ENCODE measurements at places on chromosomes 1 and 21. TPM values are rescaled to one million over a fixed set of nuclear protein-coding genes. Genes with fewer than 3 reads are reported as not detected.

GRCh38 chr1:240501115-240501514, 110.8 kb downstream of the GREM2 start:
- DNase-seq, result peak; percentile 36

DNA sequence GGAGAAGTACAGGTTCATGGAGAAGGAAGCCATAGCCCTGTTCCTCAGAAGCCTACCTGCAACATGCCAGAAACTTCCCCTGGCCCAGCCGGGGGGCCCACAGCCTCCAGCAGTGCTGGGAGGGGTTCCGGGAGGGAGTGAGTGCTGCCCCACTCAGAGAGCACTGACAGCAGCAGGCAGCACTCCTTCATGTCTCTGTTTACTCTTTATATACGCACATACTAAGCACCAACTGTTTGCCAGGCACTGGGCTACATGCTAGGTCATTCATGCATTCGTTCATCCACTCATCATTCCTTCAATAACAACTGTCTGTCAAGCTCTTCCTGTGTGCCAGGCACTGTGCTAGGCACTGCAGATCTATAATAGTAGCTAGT, 120.6 kb downstream of the TRABD2B start:
- DNase-seq, result no peak

DNA sequence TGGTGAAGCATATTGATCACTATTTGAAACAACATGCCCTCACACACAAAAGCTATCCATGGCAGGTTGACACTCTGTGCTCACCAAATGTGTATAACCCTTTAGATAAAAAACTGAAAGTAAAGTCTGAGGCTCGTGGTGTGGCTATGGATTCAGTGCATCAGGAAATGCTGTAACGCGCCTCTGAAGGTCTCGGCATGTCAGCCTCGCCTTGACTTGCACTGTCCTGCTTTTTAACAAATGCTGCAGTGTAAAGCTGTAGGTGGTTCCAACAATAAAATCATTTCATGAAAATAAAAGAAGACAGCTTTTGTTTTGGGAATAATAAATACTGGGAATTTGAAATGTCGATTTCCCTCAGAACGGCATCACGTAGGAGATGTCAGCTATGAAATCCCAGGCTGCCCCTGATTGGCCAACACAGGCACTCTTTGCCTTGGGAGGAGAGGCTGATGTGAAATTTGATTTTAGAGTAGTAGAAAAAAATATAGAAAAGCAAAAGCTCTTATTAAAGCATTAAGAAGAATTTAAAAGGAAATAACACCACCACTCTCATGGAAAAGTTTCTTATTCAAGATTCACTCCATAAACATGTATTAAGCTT, 168.2 kb downstream of the DSCAM start:
- DNase-seq, result no peak

GRCh38 chr1:7127322-7128075, 342.2 kb downstream of the CAMTA1 start:
- DNase-seq, result no peak

DNA sequence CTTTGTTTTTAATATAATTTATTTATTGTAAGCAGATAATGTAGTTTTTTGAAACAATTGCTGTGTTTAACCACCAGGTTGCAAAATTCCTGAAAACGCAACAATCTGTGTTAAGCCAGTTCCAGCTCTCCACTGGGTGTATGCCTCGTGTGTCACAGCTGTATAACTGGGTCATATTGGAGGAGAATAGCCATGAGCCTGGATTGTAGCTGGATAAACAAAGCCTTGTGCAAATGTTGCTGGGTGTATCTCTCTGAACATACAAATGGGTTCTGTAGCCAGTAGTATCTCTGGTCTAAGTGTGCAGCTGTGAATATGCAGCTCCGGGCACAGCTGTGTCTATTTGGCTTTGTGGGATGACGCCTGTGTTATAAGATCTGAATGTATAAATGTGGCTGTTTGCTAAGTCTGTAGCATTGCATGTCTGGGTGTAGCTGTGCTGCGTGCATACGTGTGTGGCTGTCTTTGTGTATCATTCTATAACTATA, 2.8 kb downstream of the TCEA3 start:
- peak; percentile 90 for DNase-seq

DNA sequence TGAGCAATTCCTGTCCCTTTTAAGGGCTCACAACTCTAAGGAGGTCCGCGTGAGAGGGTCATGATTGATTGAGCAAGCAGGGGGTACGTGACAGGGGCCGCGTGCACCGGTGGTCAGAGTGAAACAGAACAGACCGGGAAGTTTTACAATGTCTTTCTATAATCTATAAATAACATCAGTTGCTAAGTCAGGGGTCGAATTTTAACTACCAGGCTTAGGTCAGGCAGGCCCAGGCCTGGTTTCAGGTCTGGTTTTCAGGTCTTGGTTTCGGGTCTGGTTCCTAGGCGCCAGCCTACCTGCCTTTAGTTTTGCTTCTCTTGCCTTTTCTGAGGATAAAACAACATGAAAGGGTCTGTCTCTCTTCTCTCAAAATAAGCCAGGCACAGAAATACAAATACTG, 476.0 kb upstream of the CAMK1G start:
- DNase-seq, result no peak

GRCh38 chr1:96073100-96073499, 648.5 kb upstream of the PTBP2 start:
- DNase-seq, result no peak

GRCh38 chr1:39317111-39317510, 112.6 kb downstream of the MACF1 start:
- DNase-seq, result peak; percentile 10

- DNase-seq, result peak; percentile 37
Measured at GRCh38 chr21:25965951-25966707, 204.4 kb downstream of the APP start.

GRCh38 chr1:112778137-112778536, 63.0 kb upstream of the PPM1J start:
- no peak for DNase-seq

Gene SPRR2A
- not detected for total RNA-seq

Gene CD160
- total RNA-seq, result not detected

DNA sequence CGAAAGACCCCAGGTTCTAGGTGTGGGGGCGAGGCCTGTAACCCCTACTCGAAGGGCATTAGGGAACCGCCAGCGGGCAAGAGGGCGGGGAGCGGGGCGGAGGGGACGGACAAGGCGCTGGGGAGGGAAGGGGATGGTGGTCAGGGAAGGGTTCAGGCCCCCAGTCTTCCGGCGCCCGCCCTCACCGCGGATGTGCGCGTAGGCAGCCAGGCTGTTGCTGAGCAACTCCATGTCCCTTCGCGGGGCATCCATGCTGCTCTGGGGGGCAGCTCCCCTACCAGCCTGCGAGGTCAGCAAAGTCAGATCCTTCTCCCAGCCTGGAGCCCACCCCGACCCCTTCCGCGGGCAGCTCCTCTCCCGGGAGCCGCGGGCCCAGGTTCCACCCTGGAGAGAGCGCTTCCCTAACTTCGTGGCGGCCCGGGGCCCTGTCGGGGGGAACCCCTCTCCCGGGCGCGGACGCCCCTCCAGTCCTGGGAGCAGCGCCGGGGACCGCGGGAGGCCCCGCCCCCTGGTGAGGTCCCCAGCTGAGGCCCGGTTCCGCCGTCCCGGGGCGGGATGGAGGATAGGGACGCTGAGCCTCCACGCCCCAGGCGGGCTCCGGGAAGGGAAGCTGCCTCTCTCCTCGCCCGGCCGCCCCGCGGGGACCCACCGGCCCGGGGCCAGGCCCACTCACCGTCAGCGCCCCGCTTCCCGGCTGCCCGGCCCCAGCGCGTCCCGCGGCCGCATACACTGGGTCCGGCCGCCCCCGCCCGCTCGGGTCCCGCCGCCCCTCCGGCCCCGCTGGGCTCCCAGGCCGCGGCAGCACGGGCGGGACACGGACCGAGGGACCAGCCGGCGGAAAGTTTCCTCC, 434 bp downstream of the EVA1B start:
- DNase-seq, result peak; percentile 59

Gene FCRL6
- not detected for total RNA-seq

Gene ZNF687
- 5.7 TPM for total RNA-seq

- DNase-seq, result no peak
Measured at GRCh38 chr1:173020138-173020750, 30.5 kb downstream of the TNFSF18 start.

DNA sequence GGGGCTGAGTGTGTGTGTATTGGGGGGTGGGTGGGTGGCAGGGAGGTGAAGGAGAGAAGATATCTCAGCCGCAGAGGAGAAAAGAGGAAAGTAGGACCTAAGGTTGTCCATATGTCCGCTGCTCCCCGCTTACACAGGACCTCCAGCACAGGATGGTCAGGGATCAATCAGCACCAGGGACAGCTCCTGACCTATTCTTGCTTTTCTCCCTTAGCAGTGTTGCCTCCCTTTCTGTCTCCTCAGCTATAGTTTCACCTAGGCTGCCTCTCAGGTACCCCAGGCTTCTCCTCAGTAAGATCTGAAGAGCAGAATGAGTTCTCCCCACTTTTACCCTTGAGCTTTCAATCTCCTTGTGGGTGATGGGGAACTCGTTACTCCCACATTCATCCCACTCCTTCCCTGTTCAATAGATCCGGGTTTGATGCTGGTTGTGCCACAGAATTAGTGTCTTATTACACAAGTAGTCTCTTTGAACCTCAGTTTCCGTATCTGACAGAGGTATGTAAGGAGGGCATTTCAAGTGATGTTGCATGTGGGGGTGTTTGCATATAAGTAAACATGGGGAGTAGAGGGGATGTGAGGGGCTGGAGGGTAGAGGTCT, 1.4 kb upstream of the DPH2 start:
- DNase-seq, result no peak

DNA sequence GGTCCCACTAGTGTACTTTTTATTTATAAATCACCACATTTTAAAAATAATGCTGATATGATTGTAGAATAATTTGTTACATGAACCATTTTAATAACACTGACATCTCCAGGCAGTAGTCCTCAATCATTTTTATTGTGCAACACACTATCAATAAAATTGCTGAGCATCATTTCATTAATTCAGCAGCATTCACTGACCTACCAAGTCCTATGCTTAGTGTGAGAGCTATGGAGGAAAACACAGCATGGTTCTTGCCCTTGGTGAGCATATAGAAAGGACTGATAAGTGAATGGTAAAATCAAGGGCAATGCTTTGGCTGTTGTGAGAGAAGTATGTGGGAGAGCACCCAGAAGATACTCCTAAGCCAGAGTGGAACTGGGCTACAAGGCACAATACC, 119.7 kb downstream of the KCNT2 start:
- no peak for DNase-seq

Gene LCE6A
- not detected for total RNA-seq

All from IMR-90 (cell line).